ENCODE measurements at places on chromosomes 4 and X.

- DNase-seq: no peak
Measured at GRCh38 chr4:83317671-83318070, 17.0 kb downstream of the HPSE start.

DNA sequence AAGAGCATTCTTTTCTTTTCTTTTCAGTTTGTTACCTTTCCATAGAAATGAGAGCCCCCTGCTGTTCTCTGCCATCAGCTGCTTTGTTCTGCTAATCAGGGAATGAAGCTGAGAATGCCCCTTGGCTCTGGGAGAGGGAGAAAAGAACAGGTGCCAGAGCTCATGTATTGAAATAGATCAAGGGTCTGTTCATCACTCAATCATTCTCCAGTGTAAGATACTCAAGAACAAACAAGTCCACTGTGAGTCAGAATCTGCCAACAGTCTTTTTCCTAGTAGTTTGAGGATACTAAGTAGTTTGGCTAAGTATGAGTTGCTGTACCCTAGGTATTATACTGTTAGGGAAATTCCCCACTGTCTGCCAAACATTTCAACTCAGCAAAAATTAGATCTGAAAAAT lies 144.3 kb downstream of the RTL3 start:
- DNase-seq: peak; percentile 1

- DNase-seq: no peak
Measured at GRCh38 chr4:169215656-169216055, 55.1 kb downstream of the SH3RF1 start.

- no peak for DNase-seq
Measured at GRCh38 chr4:76836860-76837562, 60.9 kb downstream of the SOWAHB start.

- DNase-seq: no peak
Measured at GRCh38 chr4:15378062-15378461, 49.8 kb upstream of the C1QTNF7 start.

DNA sequence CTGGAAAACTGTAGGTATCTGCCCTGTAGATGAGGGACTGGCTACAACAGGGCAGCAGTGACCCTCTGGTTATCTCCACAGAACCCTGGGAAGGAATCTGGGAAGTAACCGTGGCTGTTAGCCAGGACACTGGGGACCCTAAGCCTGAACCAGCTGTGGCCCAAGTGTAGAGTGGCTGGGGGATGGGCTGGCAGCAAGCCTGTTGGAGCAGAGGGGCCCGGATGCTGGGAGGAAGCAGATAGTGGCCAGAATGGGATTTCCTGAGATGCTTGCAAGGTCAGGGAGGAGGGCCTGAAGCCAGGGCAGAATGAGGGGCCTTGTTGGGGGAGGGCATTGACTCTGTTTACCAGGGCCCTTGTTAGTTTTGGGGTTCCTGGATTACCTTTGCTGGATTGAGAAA lies 161.0 kb upstream of the EOLA2 start:
- no peak for DNase-seq

DNA sequence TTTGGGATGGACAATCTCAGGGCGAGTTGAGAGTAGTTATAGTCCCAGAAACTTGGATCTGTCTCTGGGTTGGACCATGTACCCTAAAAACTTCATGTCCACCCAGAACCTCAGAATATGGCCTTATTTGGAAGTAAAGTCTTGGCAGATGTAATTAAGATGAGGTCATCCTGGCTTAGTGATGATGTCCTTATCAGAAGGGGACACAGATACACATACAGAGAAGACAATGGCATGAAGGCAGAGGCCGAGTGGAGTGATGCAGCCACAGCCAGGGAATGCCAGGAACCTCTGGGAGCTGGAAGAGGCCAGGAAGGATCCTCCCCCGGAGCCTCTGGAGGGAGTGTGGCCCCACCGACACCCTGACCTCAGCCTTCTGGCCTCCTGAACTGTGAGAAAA lies 61.2 kb upstream of the STX18 start:
- DNase-seq: no peak

GRCh38 chr4:46844325-46844917 lies 64.6 kb downstream of the COX7B2 start:
- peak; percentile 17 for DNase-seq

DNA sequence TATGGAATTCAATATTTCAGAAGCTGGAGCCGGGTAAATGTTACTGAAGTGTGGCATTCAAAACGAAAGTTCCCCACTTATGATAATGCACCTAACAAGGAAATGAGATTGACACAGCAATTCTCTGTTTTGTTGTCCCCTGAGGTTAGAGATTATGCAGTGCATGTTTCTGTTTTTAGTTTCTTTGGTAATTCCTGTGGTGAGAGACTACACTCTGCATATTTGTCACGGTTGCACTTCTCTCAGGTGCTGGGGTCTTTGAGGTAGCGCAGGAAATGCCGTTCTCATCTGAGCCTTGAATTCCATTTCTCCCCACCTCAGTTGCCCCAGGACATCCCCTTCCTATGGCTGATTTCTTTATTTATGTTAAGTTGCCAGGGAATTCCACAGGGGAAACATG lies 15.3 kb upstream of the BEND4 start:
- DNase-seq: no peak

- DNase-seq: no peak
Measured at GRCh38 chr4:115851918-115852766, 738.7 kb upstream of the NDST4 start.

- DNase-seq: no peak
Measured at GRCh38 chr4:107017443-107018343, 18.4 kb downstream of the DKK2 start.

GRCh38 chrX:18579495-18579894 lies 92.4 kb downstream of the RS1 start:
- no peak for DNase-seq

DNA sequence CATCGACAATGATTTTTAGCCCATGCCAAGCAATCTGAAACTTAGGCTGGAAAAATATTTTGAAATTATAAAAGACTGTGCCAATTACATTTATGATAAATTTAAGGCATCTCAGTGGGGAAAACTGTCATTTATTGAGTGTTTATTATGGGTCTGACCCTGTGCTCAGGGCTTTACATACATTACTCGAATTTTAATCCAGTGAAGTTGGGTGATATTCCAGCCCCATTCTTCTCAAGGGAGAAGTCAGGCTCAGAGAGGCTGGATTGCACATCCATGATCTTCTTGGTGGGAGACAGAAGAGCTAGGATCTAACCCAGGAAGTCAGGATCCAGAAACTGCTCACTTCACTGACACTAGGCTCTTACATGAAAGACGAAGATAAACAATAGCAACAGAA lies 260.8 kb downstream of the QDPR start:
- no peak for DNase-seq

DNA sequence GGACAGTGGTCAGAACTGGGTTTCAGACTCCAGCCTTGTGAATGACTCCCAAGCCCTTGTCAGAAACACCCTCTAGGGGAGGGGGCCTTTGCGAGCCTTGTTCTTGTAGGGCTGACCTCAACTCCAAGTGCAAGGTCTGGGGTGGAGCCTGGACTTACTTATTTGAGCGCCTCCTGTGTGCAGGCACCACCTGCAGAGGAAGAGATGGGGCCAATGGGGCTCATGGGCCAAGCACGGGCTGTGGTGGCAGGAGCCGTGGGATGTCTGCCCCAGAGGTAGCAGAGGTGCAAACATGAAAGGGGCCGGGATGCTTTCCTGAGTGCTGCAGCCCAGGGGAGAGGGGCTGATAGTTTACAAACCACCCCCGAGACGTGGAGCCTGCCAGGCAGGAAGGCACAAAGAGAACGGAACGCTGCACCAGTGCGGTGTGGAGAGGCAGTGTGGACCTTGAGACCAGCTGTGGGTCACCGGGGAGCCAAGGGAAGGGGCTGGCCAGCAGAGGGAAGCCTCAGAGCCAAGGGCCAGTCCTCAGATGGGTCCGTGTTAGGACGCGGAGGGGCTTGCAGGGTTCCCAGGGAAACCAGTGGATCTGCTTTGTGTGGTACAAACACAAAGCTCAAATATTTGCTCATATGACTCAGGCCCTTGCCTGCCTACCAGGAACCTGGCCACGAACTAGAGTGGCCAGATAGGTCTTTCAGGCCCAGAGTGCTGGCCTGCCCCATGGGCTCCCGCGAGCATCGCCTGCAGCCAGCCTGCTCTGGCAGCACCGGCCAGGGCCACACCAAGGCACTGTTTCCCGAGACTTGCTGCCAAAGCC lies 8.7 kb upstream of the TADA2B start:
- DNase-seq: no peak

- no peak for DNase-seq
Measured at GRCh38 chr4:3573131-3573530, 40.9 kb upstream of the LRPAP1 start.

DNA sequence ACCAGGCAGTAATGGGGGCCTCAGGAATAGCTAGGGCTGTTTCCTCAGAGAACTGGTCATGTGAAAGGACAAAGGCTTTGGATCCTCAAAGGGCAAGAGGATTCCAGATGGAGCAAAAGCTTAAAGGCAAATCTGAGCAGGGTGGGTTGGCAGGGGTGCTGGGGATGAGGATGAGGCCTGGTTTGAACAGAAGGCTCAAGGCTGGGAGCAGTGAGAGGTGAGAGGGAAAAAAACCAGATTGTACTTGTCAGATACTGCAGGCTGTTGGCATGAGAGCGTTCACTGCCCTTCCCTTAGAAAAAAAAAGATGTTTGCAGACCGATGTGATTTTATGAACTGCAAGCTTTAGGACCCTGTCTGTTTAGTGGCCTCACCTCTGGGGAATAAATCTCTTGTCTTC lies 75.3 kb upstream of the PLAC1 start:
- no peak for DNase-seq

GRCh38 chr4:162782778-162783525 lies 383.7 kb downstream of the NAF1 start:
- DNase-seq: no peak

- no peak for DNase-seq
Measured at GRCh38 chrX:95884186-95884585, 800.5 kb upstream of the DIAPH2 start.

DNA sequence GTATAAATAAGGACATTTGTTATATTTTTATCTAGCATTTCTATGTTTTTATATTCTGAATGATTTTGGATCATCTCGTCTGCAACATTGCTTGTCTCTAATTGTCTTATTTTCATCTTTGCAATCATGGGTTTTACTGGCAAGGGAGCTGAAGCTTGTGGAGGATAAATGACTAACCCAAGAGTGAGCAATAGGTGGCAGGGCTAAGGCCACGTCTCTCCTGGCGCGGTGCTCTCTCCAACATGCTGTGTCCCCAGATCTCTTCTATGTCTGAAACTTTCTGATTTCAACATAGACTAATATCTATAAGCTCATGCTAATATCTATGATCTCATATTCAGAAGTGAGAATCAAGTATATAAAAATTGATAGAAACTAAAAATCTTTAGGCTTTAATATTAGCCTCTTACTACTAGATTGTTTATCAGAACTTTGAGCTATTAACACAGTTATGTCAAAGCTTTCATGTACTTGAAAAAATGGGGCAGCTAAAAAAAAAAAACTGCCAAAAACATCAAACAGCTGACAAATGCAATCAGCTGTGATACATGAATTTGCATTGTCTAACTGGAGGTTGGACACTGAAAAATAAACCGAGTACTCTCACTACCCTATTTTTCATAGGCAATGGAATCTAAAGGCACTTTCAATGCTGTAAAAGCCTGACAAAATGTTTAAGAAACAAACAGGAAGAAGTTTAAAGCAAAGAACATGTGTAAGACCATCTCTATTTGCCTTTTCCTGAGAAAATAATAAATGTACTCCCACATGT lies 169.2 kb downstream of the TMA16 start:
- DNase-seq: no peak

DNA sequence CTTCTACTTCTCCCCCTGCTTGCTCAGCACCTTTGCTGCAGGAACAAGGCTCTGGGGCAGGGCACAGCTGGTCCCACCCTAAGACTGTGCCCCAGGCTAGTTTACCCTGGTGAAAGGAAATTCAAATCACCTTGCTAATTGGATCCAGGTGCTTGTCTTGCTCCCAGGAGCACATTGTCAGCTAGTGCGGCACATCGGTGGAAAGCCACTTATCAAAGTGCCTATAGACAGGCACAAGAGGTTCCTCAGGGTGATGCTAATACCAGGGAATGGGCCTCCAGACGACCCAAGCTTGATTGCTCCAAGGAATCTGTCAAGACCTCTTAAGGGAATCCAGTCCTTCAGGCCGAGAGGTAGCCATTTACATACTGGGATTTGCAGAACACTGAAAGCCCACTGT lies 64.5 kb upstream of the PRPS1 start:
- DNase-seq: no peak

DNA sequence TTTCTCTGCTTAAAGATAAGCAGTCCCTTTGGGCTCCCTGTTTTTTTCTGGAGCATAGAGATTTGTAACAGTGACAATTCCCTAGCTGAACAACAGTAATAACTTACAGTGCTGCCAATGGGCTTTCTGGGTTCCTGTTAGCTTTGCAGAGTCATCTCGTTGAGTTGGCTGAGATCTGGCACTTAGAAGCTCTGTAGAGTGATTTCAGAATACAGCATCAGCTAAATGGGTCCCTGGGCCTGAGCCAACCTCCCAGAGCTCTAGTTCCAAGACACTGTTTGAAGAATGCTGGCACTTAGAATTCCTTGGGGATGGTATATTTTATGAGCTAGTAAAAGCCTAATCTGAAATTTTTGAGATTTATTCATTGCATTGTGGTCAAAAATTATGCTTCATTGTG lies 43.5 kb upstream of the SERTM2 start:
- DNase-seq: no peak

DNA sequence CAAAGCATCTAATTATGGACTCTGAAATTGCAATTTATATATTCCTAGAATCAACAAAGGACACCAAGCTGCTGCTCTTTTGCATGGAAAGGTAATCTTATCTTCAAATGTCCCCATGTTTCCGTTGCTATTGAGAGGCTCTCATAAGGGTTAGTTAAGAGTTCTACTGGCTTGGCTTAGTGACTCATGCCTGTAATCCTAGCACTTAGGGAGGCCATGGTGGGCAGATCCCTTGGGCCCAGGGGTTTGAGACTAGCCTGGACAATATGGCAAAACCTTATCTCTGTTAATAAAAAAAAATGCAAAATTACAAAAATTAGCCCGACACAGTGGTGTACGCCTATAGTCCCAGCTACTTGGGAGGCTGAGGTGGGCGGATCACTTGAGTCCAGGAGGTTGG lies 93.4 kb upstream of the RAPGEF2 start:
- no peak for DNase-seq

DNA sequence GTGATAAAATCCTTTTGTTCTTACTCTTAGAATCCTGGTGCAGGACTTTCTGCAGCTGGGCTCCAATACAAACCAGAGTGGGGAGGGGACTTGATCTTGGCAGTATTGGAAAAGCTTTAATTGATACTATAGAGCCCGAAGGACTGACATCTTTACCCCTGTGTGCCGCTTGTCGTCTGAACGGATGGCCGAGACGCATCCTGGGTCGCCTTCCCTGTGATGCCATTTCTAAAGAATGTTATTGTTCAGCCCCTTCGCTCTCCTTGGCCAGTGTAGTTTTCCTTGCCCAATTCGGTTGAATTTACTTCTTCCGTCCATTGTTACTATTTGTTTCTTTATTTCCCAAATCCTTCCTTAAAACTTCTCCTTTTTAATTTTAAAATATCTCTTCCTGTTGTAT lies 80.9 kb downstream of the CLDN34 start:
- no peak for DNase-seq

GRCh38 chr4:183405303-183405702 lies 39.1 kb upstream of the CDKN2AIP start:
- DNase-seq: no peak

- DNase-seq: peak; percentile 67
Measured at GRCh38 chr4:81724925-81725329, 253.2 kb upstream of the RASGEF1B start.

Data from activated naive CD4-positive, alpha-beta T cell treated with Interleukin-2 at 50 U/mL for 16 hours (primary cell).